CD4-positive, alpha-beta T cell treated with Interleukin-2 at 100 ng/mL for 4 hours (primary cell): ENCODE measurements at places on chromosomes 1 and 21.

GRCh38 chr1:236181059-236181458 lies 38.7 kb downstream of the GPR137B start:
- no peak for DNase-seq

DNA sequence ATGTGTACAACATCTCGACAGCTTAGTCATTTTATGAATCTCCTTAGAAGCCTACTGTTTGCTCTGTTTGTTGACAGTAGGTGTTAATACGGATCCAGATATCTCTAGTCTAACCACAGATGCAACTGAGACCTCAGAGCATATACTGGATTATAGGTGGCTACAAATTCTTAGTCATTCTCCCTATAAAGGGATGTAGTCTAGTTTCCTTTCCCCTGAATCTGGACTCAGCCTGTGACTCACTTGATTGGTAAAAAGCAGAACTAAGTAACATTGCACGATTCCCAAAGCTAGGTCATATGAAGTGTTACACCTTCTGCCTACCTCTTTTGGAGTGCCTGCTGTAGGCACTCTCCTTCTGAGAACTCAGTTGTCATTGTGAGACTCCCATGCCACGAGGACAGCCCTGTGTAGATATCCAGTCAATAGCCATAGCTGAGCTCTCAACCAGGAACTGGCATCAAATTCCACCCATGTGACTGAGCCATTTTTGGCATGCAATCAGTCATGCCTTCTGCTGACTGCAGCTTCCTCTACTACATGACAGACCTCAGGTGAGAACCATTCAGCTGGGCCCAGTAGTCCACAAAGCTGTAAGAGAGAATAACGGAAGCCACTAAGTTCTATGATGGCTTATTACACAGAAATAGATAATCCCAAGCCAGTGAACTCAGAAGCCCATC lies 135.9 kb upstream of the CHRM3 start:
- DNase-seq, result no peak

DNA sequence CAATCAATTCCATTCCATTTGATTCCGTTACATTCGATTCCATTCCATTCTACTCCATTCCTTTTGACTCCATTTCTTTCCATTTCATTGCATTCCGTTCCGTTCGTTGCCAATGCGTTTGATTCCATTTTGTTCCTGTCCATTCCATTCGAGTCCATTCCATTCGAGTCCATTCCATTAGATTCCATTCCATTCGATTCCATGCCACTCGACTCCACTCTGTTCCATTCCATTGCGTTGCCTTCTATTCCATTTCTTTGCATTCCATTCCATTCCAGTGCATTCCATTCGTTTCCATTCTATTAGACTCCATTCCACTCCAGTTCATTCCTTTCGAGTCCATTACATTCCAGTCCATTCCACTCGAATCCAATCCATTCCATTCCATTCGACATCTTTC lies 2587.5 kb upstream of the TPTE start:
- DNase-seq, result no peak

DNA sequence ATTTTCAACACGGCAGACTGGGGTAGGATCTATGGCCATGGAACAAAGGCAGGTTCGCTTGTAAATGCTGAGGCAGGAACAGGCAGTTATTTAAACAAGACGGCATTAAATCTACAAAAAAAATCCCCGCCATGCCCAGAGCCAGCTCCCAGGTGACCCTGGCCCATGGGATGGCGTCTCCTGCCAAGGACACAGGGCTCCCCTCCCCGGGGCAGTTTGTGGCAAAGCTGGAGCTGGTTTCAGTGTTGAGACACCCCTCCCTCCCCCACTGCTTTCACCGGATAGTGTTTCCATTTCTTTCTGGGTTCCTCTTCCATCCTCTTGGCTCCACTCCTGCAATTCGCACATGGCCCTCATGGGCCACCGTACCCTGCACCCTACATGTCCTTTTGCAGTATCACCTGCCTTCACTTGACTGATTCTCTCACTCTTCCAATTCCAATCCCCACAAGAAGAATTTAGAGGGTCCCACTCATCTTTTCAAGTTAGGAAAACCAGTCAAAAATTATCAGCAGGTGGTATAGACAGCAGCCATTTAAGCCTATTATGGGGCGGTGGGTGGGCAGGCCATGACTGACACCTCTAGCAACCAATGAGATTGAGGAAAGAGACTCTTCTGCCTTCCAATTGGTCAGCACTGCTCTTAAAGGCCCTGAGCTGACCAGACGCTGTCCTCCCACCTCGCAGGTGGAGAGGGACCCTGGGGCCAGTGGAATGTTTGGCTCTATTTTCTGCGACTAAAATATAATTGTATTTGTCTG lies 52.0 kb downstream of the OLIG1 start:
- no peak for DNase-seq

DNA sequence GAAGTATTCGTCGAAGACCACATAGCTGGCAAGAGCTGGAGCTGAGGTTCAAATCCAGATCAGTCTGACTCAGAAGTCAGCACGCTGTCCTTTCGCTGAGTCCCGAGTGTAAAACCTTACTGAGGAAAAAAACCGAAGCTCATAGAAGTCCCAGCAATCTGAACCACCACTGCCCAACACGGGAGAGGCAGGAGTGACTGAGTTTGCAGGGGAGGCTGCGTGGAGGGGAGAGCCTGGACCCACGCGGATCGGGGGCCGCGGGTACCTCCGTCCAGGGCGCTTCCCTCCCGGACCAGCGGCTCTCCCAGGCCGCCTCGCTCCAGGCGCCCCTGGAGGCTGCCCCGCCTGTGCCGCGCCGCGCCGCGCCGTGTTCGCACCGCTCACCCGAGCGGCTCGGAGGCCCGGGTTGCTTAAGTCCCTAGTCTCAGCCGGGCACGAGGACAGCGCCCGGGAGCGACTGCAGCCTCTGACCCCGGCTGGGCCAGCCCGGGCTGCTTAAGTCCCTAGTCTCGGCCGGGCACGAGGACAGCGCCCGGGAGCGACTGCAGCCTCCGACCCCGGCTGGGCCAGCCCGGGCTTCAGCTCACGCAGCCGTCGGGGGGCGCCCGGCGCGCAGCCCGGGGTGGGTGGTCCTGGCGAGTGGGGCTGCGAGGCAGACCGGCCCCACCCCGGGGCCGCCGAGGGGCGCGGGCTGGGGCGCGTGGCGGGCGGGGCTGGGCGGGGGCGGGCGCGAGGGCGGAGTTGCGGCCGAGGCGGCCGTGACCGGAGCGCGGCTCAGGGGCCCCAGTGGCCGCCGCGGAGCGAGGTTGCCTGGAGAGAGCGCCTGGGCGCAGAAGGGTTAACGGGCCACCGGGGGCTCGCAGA lies at the start of gene ADAMTSL4:
Gene ADAMTSL4 (plus strand): TSS at position 777 of the 864 bp plus-strand sequence. CDS start 2,881 bp downstream, outside the sequence.
- DNase-seq, result no peak

DNA sequence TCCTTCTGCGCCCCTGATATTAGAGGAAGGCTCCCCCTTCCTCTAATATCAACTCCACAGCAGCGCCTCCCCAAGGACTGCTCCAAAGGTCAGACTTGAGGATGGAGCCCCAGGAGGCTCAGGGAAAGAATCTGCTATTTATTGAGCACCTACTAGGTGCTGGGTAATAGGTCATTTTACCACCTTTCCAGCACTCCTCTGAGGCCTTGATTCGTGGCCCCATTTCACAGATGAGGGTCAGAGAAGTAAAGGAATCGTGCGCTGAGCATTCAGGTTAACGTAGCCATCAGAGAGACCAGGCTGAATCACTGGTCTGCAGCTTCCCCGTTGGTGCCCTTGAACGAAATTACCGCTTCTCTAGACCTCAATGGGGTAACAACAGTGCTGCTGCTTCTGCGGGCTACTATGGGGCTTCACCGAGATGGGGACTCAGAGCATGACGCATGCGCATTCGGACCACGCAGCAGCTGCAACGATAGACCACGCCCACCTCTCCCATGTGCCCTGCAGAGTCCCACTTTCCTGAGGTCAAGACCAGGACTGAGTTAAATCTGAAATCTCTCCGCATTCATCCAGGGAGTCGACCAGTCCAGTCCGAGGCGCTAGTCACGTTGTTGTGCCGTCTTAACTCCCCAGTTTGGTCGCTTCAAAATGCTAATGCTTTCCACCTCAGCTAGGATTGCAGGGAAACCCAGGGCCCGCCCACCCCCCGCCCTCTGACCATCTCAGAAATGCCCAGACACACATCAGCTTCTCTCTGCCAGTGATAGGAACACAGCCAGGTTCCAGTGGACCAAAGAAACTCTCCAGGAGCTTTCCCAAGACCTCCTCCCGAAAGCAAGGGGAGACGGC lies 12.9 kb downstream of the CAMK2N1 start:
- DNase-seq, result no peak

GRCh38 chr1:235984041-235984825 lies 80.7 kb downstream of the NID1 start:
- DNase-seq, result no peak

- peak; percentile 80 for DNase-seq
Observed at GRCh38 chr1:45569962-45570581, 13.8 kb upstream of the NASP start.

GRCh38 chr1:234258071-234258470 lies 115.2 kb upstream of the COA6 start:
- no peak for DNase-seq

DNA sequence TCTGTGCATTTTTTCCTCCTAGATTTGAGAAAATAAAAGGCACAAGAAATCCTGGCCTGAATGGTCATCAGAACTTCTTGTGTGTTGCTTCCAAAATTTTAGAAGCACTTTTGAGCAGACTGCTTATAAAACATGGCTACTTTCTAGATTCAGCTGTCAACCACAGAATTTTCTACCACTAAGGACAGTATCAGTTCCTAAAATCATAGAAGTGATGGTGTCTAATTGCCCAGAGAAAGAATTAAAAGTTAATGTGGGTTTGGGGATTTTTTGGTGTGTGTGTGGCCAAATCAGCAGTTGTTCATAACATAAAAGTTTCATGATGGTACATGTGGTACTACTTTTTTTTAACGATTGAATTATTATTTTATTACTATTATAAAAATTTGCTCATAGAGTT lies 171.4 kb upstream of the SNX7 start:
- no peak for DNase-seq

DNA sequence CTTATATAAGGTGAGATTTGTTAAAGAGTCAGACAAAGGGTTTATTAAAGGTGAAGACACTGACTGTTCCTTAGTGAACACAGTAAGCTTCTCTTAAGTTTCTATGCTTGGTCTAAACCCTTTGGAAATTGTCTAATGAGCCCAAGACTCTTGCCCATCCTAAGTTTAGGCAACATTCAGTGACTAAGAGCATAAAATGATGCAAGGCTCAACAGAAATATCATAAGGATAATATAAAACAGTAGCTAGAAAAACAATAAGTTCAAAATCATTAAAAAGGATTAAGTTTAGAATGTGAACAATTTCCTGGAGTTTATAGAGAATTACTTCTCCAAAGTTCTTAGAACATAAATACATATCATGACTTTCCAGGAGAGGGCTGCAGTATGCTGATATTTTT lies 108.9 kb upstream of the PDC start:
- no peak for DNase-seq

- no peak for DNase-seq
Observed at GRCh38 chr1:235424092-235424491, 56.9 kb downstream of the TBCE start.

- no peak for DNase-seq
Observed at GRCh38 chr21:45740491-45741357, 97.2 kb downstream of the PCBP3 start.

- DNase-seq, result no peak
Observed at GRCh38 chr21:43297391-43297981, 128.7 kb downstream of the CRYAA start.

- DNase-seq, result no peak
Observed at GRCh38 chr21:31886915-31887314, 14.1 kb downstream of the HUNK start.

DNA sequence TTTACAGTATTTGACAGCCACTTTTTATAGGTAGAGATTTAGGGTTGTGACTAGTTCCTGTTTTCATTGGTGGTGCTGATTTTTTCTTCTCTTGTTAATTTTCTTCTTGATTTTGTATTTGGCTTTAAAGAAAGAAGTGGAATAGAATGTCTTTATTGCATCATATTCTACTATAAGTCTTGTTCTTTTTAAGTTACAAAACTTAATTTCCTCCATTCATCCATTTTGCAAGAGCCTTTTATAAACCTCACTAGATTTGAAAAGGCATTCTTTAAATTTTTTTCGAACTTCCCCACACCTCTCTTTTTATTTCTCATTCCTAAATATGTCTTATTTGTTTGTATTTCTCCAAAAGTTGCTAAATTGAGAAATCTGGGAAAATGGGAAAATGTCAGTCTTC lies 1368.6 kb upstream of the ADGRL4 start:
- DNase-seq, result no peak

DNA sequence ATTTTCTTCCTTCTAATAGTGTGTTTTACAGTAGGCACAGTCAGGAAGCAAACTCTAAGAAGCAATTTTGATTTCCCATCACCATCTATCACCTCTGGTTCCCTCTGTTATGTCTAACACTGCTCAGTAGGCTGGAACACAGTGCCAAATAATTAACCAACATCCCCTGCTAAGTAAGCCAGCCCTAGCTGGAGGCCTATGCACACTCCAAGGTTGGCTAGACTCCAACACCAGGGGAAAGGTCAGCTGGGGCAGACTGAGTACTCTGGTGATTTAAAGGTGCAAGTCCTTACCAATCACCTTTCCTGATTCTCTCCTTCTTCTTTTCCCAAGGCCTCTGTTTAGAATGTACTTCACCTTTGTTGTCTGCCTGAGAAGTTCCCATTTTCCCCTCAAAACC lies 46.5 kb upstream of the BEND5 start:
- no peak for DNase-seq

GRCh38 chr1:150017206-150017750 lies 6.8 kb upstream of the OTUD7B start:
- no peak for DNase-seq

GRCh38 chr1:173411835-173412742 lies 65.0 kb upstream of the PRDX6 start:
- no peak for DNase-seq

DNA sequence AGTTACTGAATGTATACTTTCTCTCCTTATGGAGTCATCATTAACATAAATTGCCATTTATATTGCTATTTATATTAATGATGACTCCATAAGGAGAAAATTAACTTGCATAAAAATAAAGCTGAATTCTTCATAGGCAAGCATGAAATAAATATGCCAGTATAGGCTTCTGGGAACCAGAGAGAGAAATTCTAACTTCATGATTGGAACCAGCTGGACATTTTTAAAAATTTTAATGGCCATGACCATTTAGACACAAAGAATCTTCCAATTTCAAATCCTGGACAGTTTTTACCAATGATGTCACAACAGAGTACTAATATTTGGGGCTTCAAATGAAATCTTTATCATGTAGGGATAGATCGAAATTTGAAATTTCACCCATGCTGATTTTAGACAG lies 268.7 kb downstream of the PTGER3 start:
- DNase-seq, result no peak

- no peak for DNase-seq
Observed at GRCh38 chr1:222079566-222079965, 337.7 kb upstream of the DUSP10 start.

DNA sequence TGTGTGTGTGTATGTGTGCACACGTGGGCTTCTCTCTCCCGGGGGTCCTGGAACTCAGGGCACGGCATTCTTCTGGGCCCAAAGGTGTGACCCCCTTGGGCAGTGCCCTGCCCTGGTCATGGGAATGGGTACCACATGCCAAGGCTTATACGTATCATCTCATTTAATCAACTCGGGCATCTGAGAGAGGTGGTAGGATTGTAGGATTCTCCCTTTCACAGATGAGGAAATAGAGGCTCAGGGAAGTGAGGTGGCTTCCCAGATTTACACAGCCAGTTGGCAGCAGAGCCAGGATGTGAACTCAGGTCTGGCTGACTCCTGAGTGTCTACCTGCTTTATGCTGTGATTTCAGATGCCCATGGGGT lies 15.2 kb downstream of the MYOM3 start:
- no peak for DNase-seq

- DNase-seq, result no peak
Observed at GRCh38 chr1:44684525-44684924, 10.0 kb downstream of the ARMH1 start.

GRCh38 chr1:229075217-229075616 lies 195.7 kb upstream of the RAB4A start:
- no peak for DNase-seq

- no peak for DNase-seq
Observed at GRCh38 chr21:45748593-45748992, 105.1 kb downstream of the PCBP3 start.
